Activated T-helper 9 cell treated with anti-CD3 and anti-CD28 coated beads, Interleukin-2, amount 50 U/mL, for 16 hours (primary cell): ENCODE measurements at places on chromosomes 5 and 9.

DNA sequence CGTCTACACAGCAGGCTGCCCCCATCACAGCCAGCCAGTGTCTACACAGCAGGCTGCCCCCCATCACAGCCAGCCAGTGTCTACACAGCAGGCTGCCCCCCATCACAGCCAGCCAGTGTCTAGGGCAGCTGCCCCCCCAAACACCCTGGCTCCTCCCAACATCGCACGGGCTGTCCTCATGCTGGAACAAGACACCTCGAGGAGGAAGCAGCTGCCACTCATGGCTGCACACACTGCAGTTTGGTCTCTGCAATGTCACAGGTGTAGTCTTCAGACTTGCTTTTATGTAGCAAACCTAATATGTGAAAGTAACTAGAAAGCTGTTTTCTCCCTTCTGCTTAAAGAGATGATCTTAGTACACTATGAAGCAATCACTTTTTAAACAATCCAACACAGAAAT lies 9.7 kb downstream of the LRRC14B start:
- no peak for DNase-seq

GRCh38 chr5:113133211-113133975 lies 156.8 kb downstream of the DCP2 start:
- DNase-seq, result no peak

DNA sequence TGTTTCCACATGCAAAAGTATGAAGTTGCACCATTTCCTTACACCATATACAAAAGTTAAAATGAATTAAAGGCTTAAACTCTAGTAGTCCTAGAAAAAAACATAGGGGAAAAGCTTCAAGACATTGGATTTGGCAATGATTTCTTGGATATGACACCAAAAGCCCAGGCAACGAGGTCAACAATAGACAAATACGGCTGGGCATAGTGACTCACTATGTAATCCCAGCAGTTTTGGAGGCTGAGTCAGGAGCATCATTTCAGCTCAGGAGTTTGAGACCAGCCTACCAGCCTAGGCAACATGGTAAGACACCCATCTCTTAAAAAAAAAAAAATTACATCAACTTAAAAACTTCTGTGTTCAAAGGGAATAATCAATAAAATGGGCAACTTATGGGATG lies 30.9 kb upstream of the SREK1 start:
- no peak for DNase-seq

GRCh38 chr5:131974622-131974955 lies 29.1 kb upstream of the MEIKIN start:
- DNase-seq, result no peak

GRCh38 chr9:107922260-107922659 lies 432.7 kb upstream of the KLF4 start:
- no peak for DNase-seq

- no peak for DNase-seq
Measured at GRCh38 chr9:126475933-126476555, 137.7 kb upstream of the LMX1B start.

- no peak for DNase-seq
Measured at GRCh38 chr5:56405116-56405908, 172.2 kb upstream of the ANKRD55 start.

- no peak for DNase-seq
Measured at GRCh38 chr5:133384903-133385302, 227.4 kb downstream of the FSTL4 start.

DNA sequence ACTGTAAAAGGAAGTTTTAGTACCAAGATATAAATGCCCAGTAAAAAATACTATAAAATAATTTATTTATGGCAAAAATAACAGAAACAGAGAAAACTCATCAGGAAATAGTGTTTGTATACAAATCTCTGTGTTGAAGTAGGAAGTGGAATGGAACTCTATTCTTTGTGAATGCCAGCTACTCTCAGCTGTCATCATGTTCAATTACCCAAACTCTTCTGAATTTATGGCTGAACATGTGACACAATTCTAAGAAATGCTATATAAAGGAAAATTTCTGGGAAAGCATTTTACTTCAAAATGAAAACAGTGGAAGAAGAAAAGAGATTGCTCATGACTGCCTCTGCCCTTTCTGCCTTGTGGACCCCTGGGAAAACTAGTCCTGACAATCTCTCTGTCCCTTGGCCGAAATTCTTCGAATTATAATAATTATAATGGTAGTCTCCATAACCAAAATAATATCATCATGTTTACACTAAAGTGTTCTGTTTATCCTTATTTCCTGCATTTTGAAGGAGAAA lies 522.3 kb upstream of the ST8SIA4 start:
- no peak for DNase-seq

GRCh38 chr9:32606811-32607210 lies 28.7 kb downstream of the TAF1L start:
- DNase-seq, result no peak

- DNase-seq, result no peak
Measured at GRCh38 chr5:72074251-72074650, 33.0 kb upstream of the MAP1B start.

- no peak for DNase-seq
Measured at GRCh38 chr5:115084246-115084793, 85.4 kb downstream of the TRIM36 start.

DNA sequence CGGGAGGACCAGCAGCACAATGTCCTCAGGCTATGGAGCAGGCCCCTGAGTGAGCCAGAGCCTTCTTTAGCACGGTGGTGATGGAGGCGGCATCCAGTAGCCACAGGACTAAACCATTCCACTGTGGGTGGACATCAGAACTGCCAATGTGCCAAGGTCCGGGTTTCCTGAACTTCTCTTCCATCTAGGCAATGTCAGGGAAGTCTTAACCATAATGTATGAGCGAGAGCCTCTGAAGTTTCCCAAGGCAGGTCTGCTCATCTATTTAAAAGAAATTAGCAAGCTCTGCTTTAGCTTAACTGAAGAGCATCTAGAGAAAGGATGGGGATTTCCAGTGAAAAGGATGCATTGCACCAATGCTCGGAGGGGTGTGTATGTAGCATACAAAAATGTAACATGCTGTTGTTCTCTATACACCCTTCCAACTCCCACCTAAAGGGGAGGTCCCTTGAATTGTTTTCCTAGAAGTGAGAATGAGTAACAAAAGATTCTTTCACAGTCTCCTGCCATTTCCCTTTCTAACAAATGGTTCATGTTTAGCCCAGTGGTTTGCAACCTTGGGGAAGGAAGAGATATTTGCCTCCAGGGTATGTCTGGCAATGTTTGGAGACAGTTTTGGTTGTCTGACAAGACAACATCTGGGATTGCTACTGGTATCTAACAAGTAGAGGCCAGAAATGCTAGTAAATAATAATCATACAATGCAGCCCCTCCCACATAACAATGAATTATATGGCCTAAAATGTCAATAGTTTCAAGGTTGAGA lies 6.1 kb upstream of the RXFP3 start:
- no peak for DNase-seq

DNA sequence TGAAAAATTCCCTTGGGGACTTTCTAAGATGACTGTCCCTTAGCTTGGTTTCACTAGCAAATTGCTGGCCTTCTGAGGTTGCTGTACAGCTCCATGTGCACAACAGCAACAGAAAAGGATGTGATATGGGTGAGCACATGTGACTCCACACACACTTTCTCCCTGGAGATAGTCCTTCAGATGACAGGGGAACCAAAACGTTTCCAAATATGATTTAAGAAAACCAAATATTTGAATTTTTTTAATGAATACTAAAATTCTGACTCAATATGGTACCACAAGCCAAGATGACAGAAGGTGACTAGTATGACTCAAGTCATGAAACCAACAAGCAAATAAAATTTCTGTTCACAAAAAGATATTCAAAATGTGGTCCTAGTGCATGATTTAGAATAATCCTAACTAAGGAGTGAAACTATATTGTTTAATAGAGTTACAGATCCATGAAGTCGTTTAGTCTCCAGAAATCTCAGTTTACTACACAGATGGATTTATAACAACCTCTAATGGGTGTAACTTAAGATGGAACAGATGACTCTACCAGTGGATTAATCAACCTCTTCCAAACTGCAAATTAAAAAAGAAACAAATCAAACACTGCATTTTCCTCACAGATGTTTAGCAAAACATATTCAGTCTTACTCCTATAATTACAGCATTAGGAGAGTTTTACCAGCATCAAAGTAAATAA lies 144.8 kb upstream of the PIK3R1 start:
- DNase-seq, result no peak

DNA sequence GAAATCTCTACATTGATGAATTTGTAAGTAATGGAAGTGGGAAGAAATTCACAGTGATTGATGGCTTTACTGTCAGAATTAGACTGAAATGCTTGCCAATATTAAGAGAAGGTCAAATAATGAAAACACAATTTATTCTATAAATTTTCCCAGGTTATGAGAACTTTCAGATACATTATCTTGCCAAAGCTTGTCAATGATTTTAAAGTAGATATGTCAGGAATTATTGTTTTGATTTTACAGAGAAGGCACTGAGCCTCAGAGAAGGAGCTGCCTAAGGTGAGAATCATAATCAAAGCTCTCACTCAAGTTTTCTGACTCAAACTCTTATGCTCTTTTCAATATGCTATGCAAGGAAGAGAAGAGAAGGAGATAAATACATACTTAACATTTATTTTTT lies 564.0 kb upstream of the RGMB start:
- DNase-seq, result no peak

GRCh38 chr5:93589829-93590215 lies 6.8 kb downstream of the NR2F1 start:
- no peak for DNase-seq

GRCh38 chr9:70493029-70493428 lies 78.6 kb upstream of the KLF9 start:
- no peak for DNase-seq

GRCh38 chr9:33040792-33041431 lies 15.8 kb downstream of the DNAJA1 start:
- DNase-seq, result no peak
